ENCODE measurements at places on chromosomes 1 and 21.

DNA sequence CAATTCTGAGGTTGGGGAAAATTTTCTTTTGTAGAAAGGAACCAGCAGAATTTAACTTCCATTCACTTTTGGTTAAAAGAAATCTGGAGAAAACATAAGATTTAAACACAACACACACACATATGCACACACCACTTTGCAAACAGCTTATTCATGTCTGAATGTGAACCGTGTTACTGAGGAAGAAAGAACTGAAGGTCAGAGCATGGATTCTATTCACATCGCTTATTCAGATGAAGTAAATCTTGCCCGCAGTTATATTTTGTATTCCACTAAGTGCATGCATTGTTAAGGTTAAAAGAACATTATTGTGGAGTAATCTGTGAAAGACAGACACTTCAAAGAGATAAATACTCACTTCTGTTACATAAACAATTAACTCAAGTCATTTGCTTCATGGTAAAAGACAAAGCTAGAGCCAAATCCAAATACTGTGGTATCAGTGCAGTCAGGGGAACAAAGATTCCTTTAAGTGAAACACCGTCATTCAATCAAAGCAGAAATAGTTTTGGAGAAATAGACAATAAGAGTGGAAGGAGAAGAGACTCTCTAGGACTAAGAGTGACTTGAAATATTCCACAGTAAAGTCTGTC is 82.0 kb downstream of the LRRC53 start:
- no peak for DNase-seq

GRCh38 chr1:33086384-33086850 is 5.5 kb downstream of the AZIN2 start:
- peak; percentile 55 for DNase-seq

DNA sequence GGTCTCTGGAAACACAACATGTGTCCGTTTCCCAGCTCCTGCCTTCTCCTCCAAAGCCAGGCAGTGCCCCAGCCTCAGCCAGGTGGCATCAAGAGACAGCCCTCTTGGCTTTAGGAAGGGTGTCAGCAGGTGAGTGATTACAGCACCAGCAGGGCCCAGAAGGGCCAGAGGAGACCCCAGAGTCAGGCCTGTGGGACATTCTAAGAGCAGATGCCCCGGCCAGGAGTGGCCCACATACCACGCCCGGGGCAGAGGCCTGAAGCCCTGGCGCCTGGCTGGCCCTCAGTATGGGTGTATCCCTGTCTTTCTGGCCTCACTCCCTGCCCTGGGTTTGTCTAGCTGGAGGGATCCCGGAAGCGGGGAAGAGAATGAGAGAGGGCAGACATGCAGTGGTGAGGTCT is 109.2 kb downstream of the CASZ1 start:
- no peak for DNase-seq

GRCh38 chr1:2795926-2796325 is 5.6 kb downstream of the TTC34 start:
- no peak for DNase-seq

- DNase-seq = no peak
These were observed 2.1 kb upstream of the RNF186 start for GRCh38 chr1:19817160-19817559.

DNA sequence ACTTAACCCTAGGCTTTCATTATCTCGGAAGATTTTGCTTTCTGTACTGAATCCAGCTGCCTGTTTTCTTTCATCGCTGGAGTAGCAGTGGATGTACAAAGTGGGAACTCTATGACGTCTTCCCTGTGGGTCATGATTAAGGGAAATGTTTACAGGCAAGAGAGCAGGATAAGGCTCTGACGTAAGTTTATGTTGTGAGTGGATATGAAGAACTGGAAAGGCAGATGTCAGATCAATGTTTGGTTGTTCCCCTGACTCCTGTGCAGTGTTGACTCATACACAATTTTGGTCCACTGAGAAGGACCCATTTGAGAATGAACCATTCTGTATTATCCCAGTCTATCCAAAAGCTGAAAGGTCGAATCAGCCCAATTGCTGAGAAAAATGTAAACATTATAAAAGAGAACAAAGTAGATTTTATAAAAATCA is 292.4 kb downstream of the GRIK1 start:
- DNase-seq = no peak

DNA sequence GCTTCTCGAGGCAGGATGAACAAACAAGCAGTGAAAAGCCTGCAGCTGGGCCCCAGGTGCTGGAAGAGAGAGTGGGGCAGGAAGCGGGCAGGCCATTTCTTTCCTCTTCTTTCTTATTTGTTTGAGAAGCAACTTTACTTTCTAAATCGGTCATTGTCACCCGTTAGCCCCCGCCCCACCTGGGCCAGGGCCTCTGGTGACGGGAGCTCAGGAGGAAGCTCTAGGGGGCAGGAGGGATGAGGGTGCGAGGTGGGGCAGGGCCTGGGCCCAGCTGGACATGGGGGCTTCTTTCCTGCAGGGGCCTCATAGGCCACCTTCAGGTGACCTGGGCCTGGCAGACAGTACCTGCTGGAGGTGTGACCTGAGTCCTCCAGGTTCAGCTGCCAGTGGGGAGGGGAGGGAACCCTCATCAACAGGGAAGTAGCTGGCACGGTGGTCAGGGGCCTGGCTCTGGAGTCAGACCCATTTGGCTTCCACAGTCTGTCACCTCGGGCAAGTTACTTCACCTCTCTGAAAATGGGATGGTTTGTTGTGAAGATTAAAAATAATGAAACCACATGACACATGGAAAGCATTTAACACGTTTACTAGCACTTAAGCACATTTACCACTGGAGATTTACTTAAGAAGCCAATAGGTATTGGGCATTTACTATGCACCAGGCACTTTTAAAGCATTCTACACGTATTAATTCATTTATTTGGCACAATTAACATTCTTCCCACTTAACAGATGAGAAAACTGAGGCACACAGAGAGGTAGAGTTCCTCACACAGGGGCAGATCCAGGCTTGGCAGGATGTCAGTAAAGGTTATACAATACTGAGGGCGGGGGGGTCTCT is 54.1 kb upstream of the ID3 start:
- peak; percentile 36 for DNase-seq

DNA sequence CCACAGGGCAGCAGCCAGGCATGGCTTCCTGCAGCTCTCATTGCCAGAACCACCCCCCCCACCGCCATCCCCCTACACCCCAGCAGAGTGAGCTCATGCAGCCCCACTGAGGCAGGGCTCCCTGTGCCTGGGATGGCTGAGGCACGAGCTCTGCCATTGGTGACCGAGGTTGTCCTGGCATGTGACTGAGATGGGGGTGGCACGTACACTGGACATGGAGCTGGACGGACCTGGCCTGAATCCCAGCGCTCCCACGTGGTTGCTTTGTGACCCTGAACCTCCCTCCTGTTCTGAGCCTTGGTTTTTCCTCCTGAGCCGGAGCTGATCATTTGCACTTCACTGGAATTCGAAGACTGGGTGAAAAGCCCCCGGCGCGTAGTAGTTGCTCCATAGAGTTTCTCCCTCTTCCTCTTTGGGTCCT is 28.3 kb downstream of the ALPL start:
- DNase-seq = no peak

DNA sequence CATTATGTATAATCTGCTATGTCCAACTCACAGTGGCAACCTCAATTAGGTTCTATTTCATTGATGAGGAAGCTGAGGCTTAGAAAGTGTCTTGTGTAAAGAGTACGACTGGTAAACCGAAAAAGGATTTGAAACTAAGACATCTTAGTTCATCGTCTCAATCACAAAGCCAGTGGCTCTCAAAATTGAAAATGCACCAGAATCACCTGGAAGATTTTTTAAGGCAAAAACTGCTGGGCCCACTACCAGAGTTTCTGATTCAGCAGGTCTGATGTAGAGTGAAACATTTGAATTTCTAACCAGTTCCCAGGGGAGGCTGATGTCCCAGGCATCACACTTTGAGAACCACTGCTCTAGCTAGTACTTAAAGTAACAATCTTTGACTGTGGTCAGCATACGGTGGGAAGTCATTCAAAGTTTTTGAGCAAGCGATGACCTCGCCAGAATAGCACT is 5.2 kb upstream of the LRRC53 start:
- no peak for DNase-seq

- DNase-seq = no peak
These were observed 5.6 kb upstream of the TSPEAR start for GRCh38 chr21:44716984-44717383.

- DNase-seq = peak; percentile 52
These were observed 3.4 kb upstream of the PEX10 start for GRCh38 chr1:2415801-2416208.

DNA sequence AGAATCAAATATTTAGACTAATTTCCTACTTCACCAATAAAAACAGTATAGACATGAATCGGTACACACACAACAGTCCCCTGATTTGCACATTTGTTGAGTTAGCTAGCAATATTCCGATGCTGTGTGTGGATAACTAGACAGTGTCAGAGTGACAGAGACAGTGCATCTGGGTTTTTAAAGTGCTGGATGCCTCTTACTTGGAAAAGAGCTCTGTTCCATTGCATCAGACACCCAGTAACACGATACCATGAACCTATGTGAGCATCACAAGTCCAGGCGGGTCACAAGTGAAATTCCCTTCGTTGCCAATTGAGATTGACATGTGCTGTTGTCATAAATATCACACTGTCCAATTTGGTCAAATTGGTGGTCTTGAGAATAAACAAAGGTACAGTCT is 82.0 kb upstream of the ESRRG start:
- DNase-seq = no peak

DNA sequence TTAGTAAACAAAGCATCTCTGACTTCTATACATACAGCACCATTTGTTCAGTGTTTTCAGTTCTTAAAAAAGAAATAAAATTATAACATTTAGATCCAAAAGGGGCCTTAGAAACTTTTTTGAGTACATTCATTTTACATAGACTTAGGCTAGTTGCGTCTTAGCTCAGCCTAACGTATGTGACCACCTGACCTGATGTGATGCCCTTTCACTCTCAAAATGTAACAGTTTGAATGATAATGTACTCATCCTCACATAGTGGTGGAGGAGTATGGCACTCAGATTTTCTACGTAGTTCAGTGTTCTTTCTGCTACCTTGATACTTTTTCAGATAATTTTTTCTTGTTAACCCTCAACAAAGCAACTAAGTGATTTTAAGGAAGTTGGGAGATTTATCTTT is 43.4 kb downstream of the RPRD2 start:
- DNase-seq = no peak

GRCh38 chr1:220952961-220953643 is 73.9 kb downstream of the HLX start:
- DNase-seq = no peak

DNA sequence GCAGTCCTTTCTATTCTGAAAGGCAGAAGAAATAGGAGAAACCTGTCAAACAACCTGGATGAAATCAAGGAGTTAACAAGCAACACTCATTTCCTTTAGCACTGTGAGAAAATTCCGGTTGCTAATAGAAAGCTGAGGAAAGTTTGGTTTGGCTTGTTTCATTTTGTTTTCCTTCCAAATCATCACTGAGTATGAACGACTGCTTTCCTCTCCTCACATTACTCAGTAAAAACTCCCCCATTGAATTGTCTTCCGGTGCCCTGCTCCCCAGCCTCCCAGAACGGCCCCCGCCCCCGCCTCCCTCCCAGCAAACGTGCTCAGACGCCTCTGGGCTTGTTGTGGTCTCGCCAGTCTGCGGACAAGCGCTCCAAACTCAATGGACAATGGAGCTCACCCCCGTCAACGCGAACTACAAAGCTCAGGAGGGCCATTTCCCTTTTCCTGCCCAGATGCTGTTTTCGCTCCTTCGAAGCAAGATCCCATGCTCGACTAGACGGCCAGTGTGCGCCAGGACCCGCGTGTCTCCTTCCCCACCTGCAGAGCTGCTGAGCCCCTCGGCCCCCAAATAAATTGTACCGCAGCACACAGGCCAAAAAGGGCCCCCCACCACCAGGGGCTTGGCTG is 747 bp downstream of the STX6 start:
- DNase-seq = peak; percentile 71

DNA sequence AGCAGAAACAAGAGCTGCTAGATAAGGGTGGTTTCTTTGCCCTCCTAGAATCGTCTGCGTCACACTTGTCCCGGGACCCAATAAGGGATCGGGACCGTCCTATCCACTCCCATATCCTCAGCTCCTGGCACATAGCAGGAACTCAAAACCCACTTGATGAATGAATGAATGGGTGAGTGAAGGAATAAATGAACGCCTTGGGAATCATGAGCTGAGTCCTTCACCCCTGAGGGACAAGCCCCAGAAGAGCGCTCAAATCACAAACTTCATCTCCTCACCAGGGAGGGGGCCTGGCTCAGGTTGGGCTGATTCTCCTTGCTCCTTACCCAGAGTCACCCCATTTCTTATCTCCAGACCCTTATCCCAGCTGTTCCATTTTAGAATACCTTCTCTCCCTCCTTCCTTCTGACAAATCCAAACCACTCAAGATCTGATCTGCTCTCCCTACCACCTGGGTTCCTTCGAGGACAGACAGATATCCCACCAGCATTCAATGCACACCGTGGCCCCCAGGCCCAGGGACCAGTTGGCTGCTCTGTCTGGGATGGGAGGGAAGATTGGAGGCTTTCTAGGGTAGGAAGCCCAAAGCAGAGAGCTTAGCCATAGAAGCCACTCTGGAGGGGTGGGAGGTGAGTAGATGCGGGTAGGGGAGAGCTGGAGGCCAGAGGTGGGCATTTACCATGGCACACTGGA is 643 bp upstream of the MOB3C start:
- DNase-seq = no peak

- no peak for DNase-seq
These were observed 86.6 kb downstream of the SLC25A24 start for GRCh38 chr1:108113496-108113895.

- DNase-seq = no peak
These were observed 103.9 kb downstream of the BCAR3 start for GRCh38 chr1:93577536-93578432.

DNA sequence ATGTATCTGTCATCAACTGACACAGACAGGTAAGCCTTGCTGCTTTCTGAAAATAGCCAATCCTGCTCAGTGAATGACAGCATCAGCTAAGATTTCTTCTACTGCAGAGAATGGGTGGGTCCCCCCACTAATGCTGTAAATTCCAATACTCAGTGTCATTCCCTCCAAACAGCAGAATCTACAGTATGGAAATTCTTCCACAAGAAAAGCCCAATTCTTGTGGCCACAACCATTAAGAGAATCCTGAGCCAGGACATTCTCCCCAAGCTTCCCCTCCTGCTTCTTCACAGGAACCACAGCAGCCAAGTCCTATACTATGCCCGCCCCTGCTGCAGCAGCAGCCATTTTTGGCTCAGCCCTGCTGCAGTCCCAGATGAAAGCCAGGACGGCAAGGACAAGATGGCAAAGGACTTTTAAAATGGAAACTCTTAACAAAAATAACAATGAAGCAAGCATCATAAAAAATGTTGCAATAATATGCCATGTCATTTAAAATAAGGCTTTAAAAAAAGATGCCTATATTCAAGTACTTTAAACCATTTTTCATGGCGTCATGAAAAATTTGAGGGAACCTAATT is 26.8 kb downstream of the EIF4G3 start:
- DNase-seq = no peak
